ENCODE measurements at places on chromosomes 5 and 9. TPM values are rescaled to one million over a fixed set of nuclear protein-coding genes. Genes with fewer than 3 reads are reported as not detected.
A peak's percentile ranks its signal among the peaks of the same experiment; 100 is the strongest.

DNA sequence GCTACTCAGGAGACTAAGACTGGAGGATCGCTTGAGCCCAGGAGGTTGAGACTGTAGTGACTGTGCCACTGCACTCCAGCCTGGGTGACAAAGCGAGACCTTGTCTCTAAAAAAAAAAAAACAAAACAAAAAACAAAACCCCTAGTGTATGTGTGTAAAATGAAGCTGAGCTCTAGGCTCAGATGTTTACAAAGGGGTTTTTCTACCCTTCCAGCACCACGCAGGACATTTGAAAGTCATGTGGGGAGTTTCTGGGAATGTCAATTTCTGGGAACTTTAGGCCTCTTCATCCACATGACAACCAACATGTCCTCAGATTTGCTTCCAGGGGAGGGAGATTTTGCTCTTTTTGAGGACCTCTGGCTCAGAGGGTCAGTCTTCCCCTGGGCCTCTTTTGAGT is 42.4 kb upstream of the AIF1L start:
- no peak for DNase-seq

GRCh38 chr5:31711363-31711762 is 72.4 kb downstream of the PDZD2 start:
- no peak for DNase-seq

DNA sequence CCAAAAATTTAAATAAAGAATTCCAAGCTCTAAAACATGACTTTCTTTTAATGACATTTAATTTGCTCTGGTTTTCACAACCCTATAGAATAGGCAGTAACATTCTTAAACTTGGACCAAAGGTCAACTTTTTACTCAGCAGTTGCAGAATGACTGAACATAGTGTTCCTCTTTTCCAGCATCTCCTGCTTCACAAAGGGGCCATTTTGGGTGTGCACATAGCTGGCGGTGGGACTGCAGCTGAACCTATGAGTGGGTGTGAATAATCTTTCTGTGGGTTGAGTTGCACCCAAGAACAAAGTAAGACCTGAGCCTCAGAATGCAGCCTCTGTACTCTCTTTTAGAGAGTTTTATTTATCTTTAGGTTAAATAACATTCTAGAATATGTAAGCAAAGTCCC is 96.9 kb upstream of the HAPLN1 start:
- DNase-seq, result no peak

DNA sequence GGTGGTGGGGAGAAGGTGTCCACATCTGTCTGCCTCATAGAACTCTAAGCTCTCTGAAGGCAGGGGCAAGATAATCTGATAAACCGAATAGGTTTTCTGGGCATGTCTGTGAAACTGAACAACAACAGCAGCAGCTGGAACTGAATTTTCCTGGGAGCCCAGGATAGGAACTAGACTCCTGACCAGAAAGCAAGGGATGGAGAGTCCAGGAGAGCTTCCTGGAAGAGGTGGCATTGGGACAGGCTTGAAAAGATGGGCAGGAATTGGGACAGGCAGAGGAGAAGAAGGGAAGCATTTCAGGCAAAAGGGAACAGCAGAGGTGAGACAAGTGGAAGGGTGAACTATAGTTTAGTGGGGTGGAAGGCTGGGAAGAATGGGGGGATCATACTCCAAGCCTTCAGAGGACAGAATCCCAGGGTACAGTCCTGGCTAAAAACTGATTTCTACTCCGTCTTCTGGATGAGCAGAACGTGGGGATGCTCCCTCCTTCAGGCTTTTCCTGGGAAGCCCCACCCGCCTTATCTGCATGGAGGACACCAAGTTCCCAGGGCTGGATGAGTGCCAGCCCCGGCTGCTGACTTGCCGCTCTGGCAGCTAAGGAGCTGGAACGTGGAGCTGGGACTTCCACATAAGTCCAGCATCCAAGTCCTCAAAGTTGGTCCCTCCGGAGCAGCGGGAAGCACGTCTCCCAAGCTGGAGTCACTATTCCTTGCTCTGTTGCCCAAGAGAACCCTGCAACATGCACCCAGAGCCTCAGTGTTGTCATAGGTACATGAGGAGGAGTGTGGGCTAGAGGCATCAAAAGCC is 13.9 kb upstream of the KIF12 start:
- peak; percentile 95 for DNase-seq

GRCh38 chr5:82812575-82812974 is 264.6 kb downstream of the TMEM167A start:
- DNase-seq, result no peak

DNA sequence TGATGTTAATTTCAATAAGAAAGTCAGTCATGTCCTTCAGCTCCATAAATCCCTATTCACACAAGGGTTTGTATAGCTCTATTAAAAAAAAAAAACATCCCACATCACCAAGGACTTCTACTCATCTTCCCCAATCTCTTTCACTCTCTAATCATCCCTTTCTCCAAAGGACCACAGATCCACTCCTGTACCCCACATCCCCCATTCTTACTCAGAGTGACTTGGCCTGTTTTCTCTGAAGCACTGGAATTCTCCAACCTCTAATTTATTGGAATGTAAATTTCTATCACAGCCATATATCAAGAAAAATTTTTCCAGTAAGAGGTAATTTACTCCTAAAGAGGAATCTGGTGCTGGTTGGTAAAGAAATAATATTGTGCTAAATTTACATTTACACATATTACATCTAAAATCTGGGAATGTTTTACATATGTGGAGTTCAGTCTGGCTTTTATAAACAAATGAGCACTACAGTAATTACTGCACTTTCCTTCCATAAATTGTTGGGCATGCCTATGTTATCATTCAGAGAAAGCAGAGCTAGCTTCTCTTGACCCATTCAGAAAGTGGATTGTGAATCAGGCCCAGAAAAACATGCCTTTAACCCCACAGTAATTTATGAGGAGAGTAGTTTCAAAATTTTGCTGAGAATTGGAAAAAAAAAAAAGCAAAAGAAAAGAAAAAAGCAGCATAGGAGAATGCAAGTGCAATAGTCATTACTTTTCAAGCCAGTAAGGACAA is 399.5 kb upstream of the TNC start:
- DNase-seq, result no peak

- peak; percentile 85 for DNase-seq
Observed at GRCh38 chr9:113857875-113858274, 18.2 kb upstream of the ZNF618 start.

- DNase-seq, result no peak
Observed at GRCh38 chr5:31303688-31304087, 110.2 kb downstream of the CDH6 start.

- DNase-seq, result no peak
Observed at GRCh38 chr5:61303346-61303745, 28.7 kb upstream of the ZSWIM6 start.

DNA sequence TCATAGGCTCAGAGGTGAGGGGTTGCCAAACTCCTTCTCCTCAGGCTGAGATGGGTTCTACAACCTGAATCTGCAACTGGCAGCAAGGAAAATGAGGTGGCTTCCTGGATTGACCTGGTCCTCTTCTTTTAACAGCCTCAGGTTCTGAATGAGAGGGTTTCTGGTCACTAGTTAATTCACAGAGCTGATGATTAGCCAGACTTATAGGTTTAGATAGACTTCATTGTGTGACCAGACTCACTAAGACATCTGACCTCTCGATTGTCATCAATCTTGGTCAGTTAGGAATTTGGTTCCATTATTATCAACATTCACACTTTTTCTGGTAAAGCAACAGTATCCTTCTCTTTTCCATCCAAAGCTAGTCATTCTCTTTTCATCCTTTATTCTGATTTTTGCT is 257.9 kb downstream of the PAPPA start:
- no peak for DNase-seq

- no peak for DNase-seq
Observed at GRCh38 chr5:35188031-35188457, 42.2 kb downstream of the PRLR start.

GRCh38 chr5:175393897-175394296 is 50.1 kb downstream of the DRD1 start:
- no peak for DNase-seq

DNA sequence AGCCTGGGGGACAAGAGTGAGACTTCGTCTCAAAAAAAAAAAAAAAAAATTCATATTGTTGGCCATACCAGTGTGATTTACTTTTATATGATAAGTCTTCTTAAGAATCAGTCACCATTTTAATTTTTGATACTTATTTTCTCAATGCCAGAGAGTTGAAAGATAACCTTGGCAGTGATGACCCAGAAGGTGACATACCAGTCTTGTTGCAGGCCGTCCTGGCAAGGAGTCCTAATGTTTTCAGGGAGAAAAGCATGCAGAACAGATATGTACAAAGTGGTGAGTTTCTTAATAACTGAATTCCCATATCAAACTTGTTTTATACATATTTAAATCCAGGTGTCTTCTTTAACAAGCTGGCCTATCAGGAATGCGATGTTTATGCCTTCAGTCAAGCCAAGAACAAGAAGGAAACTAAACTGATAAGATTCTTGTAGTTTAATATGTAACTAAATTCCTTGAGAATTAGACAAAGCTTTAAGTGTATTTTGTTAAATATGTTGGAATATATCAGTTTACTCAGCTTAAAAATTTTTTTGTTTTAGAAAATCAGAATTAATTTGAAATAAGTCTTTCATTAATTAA is 81.5 kb downstream of the NIPBL start:
- DNase-seq, result no peak

GRCh38 chr9:71975833-71976232 is 64.4 kb downstream of the C9orf85 start:
- no peak for DNase-seq

DNA sequence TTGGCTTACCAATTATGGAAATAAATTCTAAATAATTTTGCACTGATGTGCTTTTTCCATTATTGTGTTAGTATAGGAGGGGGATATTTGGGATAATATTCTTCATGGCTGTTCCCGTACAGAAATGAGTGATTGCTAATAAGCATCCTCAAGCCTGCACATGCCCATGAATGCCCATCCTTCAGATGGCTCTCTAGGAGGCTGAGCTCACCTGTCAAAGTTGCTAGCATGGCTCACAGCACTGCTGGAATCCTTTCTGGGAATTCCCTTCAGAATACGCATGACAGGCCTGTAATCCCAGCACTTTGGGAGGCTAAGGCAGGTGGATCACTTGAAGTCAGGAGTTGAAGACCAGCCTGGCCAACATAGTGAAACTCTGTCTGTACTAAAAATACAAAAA is 124.1 kb downstream of the NXNL2 start:
- DNase-seq, result no peak

DNA sequence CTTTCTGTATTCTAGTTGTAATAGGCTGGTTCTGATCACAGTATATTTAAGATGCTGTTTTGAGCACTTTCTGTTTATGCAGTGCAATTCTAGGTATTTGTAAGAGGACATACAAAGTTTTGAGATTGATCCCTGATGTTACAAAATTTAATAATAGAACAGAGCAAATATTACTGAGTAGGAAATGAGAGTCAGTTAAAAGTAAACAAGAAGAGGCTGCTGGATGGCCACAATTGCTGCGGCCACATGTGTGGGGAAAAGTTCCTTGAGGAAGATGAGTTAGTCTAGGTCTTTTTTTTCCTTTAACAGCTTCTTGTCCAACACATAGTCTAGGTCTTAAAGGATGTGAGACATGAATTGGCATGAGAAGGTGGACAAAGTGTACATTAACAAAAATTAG is 11.3 kb downstream of the EHMT1 start:
- DNase-seq, result no peak

- no peak for DNase-seq
Observed at GRCh38 chr5:112338681-112339337, 80.3 kb downstream of the EPB41L4A start.

GRCh38 chr9:112135706-112136105 is 39.4 kb downstream of the SUSD1 start:
- DNase-seq, result no peak

GRCh38 chr9:97475059-97475458 is 26.4 kb upstream of the TMOD1 start:
- no peak for DNase-seq

DNA sequence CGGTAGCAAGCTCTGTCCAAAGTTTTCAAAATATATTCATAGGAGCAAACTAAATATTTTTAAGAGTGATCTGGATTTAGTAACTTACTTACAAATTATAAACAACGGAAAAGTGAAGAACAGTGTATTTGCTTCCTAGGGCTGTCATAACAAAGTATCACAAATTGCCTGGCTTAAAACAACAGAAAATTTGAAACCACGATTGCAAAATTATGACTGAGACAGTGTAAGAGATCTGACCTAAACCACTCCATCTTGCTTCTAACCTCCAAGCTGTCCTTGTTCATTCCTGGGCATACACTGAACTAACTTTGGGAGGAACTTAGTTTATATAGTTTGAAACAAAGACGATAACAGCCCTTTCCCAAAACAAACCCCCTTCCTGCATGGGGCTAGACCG is 202.0 kb upstream of the CDH6 start:
- DNase-seq, result no peak

DNA sequence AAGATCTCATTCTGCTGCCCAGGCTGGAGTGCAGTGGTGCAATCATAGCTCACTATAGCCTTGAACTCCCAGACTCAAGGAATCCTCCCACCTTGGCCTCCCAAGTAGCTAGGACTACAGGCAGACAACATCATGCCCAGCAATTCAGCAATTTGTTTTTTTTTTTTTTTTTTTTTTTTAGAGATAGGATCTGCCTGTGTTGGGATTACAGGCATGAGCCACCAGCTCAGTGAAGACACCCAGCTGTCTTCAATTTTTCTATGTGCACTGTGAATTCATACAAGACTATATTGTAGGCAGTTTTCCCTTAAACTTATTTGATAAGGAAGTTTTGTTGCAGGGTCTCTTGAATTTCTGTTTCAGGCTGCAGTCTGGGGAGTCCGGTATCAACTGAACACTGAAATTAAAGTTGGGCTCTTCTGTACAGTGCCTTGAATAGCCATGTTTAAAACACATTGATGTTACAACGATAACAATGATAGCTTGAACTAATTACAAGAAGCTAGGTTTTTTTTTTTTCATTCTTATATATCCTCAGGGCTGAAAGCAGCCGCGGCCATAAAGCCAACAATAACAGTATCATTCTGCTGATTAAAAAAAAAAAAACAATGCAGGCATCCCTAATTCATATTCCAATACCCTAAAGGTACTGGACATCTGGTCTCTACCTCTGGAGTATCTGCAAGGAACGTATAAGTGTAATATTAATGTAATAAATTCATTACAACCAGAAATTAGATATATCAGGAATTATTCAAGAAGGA is 63.5 kb downstream of the MPDZ start:
- DNase-seq, result no peak

- DNase-seq, result no peak
Observed at GRCh38 chr9:112720113-112720780, 2.3 kb upstream of the INIP start.

Gene SPAG8
- total RNA-seq, result 0.83 TPM

Gene CTSL
- total RNA-seq, result 93.3 TPM

Gene GCNT4
- 5.2 TPM for total RNA-seq

Gene PCDHGA9
- 8.7 TPM for total RNA-seq

Gene SREK1
- total RNA-seq, result 46.7 TPM

Gene TMC1
- total RNA-seq, result not detected

Gene COL5A1
- 89.5 TPM for total RNA-seq

Gene IL4
- not detected for total RNA-seq

Gene CRB2
- total RNA-seq, result 0.13 TPM

Gene PCDHA1
- not detected for total RNA-seq

Gene TLR4
- total RNA-seq, result 9.7 TPM

Gene PALM2AKAP2
- 4.6 TPM for total RNA-seq

Gene ANKRD55
- 0.66 TPM for total RNA-seq

Gene GAS1
- total RNA-seq, result 152 TPM

Gene SPINK5
- 0.06 TPM for total RNA-seq

Gene NOXA1
- 4.0 TPM for total RNA-seq

Gene PCDHB6
- total RNA-seq, result 0.83 TPM

Gene RHOBTB3
- 165 TPM for total RNA-seq

Measured in esophagus muscularis mucosa (tissue), 4 donors.